ENCODE measurements at places on chromosomes 12 and 14.

DNA sequence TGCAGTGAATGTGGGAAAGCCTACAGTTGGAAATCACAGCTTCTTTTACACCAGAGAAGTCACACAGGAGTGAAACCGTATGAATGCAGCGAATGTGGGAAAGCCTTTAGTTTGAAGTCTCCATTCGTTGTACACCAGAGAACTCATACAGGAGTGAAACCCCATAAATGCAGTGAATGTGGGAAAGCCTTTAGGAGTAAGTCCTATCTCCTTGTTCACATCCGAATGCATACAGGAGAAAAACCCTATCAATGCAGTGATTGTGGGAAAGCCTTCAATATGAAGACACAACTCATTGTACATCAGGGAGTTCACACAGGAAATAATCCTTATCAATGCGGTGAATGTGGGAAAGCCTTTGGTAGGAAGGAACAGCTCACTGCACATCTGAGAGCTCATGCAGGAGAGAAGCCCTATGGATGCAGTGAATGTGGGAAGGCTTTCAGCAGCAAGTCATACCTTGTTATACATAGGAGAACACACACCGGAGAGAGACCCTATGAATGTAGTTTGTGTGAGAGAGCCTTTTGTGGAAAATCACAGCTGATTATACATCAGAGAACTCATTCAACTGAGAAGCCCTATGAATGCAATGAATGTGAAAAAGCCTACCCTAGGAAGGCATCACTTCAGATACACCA lies 24.6 kb downstream of the ZNF26 start:
- no peak for DNase-seq

DNA sequence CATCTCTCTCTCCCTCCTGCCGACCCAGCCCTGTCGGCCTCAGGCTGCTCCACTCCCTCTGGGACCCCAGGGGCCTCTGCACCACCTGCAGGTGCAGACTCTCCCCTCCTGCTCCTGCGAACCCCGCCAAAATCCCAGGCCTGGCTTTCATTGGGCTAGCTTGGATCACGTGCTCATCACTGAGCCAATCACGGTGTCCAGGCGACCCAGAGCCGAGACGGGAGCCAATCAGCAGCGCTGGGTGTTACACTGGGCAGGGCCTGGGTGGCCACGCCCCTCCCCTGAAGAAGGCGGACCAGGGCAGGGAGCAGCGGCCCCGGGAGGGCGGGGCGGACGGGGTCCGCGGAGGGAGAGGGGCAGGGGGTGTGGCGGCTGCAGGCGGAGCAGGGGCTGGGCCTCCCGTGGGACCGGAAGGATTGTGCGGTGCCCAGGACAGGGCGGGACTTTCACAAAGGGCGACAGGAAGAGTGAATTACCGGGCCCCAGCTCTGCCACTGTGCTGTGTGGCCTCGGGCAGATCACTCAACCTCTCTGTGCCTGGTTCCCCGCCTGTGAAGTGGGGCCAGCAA lies 66.6 kb upstream of the FBRSL1 start:
- DNase-seq, result no peak

DNA sequence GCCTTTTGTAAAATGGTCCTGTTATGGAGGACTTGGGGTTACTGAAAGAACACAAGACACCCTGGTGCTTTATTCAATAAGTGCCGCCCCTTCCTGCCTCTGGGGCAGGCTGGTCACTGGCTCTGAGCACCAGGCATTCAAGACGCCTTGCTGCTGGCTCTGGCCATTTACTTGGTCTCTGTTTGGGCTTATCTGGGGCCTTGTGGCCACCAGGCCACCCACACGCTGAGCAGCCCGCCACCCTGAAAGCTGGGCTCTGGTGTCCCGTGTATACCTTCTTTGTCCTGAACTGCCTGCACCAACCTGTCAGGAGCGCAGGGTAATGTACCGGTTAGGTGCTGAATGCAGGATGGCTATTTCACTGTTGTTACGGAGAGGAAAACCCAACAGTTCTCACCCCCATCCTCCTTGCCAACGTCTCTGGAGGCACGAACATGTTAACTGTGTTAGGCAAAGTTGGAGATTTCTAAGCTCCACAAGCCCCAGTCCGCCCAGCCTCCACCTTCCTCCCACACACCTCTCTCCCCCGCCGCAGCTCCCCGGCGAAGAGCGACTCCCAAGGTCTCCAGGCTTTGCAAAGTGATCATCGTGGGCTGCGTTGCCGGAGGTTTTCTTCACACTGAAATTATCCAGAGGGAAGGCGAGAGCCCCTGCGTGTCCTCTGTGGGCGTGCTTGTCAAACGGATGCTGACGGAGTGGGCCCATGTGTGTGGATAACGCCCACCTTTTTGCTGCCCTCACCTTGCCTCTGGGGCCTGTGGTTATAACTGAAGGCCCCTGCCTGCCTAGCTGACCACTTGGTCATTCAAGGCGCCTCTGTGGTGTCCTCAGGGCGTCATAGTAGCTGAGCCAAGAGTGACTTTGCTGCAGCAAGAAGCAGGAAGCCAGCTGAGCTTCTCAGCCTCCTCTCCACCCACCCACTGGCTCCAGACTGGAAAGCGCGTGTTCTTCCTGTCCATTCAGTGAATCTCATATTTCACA lies 18.8 kb upstream of the BEGAIN start:
- DNase-seq, result no peak

GRCh38 chr14:90023176-90023896 lies 38.5 kb upstream of the KCNK13 start:
- no peak for DNase-seq

DNA sequence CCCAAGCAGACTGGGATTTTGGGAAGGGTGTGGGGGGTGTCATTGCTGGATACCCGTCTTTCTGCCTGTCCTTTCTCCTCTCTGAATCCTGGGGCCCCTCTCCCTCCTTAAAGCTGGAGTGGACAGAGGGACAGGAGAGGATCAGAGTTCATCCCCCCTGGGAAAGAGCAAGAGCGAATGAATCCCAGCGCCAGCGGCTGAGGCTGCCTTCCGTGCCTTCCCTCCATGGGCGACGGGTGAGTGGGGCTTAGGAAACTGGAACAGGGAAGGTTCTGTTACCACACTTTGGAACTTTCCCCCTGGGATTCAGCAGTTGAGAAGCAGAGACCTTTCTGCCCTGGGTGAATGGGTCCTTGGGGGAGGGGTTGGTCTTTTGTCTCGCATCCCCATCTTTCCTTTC lies 16.2 kb upstream of the RIN3 start:
- DNase-seq, result no peak

DNA sequence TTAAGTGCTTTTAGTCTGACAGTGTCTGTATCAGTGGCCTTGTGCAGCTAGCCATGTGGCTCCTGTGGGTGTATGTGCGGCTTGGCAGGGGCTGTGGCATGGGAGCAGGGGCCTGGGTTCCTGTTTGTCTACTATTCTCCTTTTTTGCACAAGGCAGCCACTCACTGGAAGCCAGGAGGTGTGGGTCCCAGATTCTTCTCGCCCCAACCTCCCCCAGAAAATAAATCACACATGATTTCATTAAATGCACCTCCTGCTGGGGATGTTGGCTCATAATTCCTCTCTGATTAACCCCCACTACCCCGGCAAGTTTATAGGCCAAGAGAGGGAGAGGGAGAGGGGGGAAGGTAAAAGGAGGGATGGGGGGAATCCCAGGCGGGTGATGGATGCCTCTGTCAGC lies 17.6 kb downstream of the CALCOCO1 start:
- DNase-seq, result no peak

DNA sequence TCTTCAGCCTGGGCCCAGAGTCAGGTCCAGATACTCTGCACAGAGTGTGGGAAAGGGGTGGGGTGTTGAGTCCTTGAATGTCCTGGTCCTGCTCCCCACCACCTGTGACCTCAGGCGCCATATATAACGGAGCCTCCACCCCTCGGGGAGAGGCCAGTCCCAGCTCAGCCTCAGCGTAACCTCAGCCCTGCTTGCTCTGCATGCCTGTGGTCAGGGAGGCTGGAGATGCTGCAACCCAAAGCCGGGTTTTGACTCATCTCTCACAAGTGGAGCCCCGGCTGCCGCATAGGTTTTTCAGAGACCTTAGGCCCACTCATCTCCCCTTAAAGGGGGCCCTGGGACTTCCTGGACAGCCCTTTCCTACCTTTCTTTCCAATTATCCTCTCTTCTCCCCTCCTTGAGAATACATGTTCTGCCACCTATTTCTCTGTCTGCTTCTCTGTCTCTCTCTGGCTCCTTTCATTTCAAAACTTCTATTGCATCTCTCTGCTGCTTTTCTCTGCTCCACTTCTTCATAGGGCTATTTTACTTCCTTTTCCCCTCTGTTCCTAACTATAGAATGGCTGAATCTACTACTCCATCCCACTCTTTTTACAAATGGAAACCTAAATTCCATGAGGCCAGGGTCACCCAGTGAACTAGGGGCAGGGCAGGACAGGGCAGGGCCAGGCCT lies 1.2 kb downstream of the ITGB7 start:
- no peak for DNase-seq

GRCh38 chr14:29712601-29713000 lies 215.0 kb downstream of the PRKD1 start:
- peak; percentile 98 for DNase-seq

DNA sequence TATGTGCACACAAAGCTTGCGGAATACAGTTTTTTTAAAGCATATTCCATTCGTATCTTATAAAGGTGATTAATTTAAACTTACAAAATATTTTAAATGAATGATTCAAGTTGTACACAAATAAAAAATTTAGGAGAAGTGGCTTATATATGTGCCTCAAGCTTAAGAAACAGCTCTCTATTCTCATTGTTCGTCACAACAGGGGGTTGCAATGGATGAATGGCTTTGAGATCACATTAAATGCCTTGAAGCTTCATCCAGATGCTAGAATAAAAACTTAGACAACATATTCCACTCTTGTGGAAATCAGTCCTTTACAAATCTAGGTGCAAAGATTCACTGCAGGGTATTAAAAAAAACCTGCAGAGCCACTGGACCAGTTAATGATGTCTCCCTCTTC lies 303.9 kb upstream of the LRFN5 start:
- no peak for DNase-seq

- DNase-seq, result peak; percentile 60
Measured at GRCh38 chr12:68334132-68334531, 2.0 kb upstream of the MDM1 start.

DNA sequence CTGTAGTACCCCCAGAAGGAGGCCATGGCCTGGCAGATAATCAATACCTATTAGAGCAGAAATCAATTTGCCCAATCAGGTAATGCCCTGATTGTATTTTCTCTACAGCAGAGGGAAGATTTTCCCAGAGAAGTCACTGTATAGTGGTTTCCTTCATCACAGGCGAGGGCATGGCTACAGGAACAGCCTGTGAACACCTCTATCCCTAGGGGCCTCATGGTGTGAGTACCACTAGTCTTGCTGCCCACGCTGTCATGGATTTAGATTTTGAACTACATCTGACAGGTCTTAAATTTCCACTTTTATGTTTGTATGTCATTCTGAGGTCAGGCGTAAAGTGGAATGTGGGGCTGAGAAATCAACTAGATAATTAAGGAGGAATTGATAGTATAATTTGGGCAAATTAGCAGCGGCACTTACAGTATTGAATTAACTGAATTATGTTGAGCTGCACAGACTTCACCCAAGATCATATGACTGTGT lies 42.4 kb upstream of the STXBP6 start:
- no peak for DNase-seq

DNA sequence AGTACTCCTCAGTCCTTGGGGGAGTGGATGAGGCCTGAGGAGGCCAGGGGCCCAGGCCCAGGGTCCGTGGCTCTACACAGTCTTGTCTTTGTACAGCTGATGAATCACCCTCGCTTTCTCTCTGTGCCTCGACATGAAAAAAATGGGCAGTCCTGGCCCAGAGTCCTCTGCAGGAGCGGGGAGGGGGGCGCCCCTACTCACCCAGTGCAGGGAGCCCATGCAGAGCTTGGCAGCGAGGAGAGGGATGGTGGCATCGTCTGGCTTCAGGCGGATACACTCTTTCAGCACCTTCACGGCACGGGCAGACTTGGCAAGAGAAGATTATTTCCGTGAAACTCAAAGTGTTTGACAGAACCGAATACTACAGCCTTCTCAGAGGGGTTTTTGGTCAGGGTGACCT lies 159.3 kb downstream of the TTC7B start:
- DNase-seq, result no peak

GRCh38 chr12:88579601-88580050 lies 645 bp downstream of the KITLG start:
- peak; percentile 48 for DNase-seq

DNA sequence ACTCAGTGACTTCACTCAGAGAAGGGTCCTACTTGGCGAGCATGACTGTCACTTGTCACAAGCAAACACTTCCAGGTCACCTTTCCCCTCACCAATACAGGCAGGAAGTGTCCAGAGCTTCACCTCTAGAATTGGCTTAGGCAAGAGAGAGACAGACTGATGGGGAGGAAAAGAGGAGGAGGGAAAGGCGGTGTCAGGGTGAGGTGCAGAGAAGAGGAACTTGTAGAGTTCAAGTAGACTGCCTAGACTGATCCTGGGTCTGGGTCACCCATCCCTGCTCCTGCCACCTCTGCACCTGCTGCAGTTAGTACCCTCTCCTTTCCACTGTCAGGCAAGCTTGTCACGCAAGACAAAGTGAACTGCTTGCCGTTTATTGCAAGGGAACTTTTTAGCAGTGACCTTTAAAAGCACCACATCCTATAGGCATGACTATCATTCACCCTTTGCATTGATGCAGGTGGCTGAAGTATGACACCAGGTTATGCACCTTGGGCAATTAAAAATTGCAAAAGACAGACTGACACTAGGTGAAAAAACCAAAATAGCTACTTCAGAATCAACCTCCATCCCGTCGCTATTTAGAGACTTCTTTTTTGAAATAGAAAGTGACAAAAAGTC lies 292.4 kb downstream of the SYT1 start:
- DNase-seq, result no peak

GRCh38 chr14:28703482-28703881 lies 63.1 kb upstream of the FOXG1 start:
- DNase-seq, result no peak

- DNase-seq, result no peak
Measured at GRCh38 chr12:7499636-7500035, 3.9 kb downstream of the CD163 start.

GRCh38 chr12:14959463-14959862 lies 1.9 kb downstream of the ARHGDIB start:
- no peak for DNase-seq

Data from NCI-H1092 treated with DMSO at 0.1 percent for 48 hours (cell line).